ENCODE measurements at places on chromosomes 11 and 22.

DNA sequence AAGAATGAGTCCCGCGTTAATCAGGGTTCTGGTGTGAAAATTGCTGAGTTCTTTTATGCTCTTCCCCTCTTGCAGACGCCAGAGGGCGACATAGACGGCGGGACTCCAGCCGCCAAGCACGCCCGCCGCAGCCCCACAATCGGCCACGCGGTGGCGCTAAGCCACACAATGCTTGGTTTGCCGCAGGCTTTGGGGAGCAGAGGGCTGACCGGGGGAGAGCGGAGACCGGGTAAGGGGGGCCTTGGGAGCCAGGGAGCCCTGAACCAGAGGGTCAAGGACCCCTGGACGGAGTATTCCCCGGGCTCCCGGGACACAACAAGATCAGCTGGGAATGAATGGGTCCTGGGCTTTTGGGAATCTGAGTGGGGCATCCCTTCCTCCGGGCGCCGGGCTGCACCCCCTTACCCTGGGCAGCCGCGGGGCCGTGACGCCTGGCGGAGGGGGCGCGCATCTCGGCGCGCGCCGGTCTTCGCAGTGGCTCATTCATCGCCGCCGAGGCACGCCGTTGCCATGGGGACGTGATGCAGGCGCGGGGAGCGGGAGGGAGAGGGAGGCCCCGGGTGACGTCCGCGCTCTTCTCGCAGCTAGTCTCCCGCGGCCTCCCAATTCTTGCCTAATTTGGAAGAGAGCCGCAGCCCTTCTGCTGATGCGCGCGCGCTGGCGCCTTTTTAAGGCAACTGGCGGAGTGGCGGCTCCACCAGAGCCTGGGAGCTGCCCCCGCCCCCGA, 12.2 kb upstream of the NPAS4 start:
- DNase-seq = peak; percentile 72

- no peak for DNase-seq
These were observed 13.3 kb upstream of the SH3BP1 start for GRCh38 chr22:37626144-37626543.

GRCh38 chr11:2311353-2312133, 9.7 kb downstream of the TSPAN32 start:
- no peak for DNase-seq

GRCh38 chr22:36331912-36332622, 55.7 kb downstream of the MYH9 start:
- DNase-seq = peak; percentile 27

GRCh38 chr11:4921796-4922195, 2.3 kb downstream of the OR51G1 start:
- no peak for DNase-seq

- DNase-seq = no peak
These were observed 12.8 kb downstream of the BCL9L start for GRCh38 chr11:118912742-118913410.

GRCh38 chr11:76074148-76075095, 131.9 kb downstream of the WNT11 start:
- DNase-seq = no peak

- DNase-seq = peak; percentile 37
These were observed 39.3 kb upstream of the LRRC4C start for GRCh38 chr11:41498726-41499125.

GRCh38 chr22:35313311-35314121, 13.8 kb downstream of the TOM1 start:
- DNase-seq = no peak

GRCh38 chr22:49648053-49648452, 179.6 kb downstream of the BRD1 start:
- DNase-seq = no peak

DNA sequence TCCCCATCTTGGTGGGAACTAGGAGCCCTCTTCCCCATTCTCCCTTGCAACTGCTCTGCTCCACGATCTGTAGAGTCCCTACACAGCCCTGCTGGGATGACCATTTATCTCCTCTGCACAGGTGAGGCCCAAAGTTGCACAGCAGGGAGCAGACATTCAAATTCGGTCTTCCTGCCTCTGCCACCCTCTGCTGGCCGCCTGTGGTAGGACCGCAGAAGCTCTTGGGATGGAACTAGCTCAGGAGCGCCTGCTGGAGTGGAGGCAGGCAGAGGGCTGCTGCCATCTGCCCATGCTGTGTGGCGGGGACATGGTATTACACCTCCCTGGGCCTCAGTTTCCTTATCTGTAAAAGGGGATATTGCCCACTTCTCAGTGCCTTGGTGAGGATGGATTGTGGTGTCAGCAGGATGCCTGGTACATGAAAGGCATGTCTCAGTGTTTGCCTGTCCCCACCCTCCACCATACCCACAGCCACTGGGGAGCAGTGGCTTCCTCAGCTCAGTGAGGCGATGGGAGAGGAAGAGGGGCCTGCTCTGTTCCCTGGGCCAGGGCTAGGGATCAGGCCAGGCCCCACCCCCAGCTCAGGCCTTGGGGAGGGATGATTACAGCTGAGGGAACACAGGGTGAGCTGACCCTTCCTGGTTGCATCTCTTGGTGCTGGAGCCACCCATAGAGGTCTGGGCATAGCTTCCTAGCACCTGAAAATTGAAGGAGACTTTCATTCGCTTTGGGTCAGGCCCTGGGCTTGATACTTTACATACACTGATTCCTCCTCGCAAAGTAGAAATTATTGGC, 11.3 kb upstream of the OMP start:
- peak; percentile 52 for DNase-seq

- DNase-seq = no peak
These were observed 3.1 kb downstream of the MIF start for GRCh38 chr22:23897320-23897719.

- DNase-seq = no peak
These were observed 33.8 kb downstream of the PPIL2 start for GRCh38 chr22:21699643-21700042.

DNA sequence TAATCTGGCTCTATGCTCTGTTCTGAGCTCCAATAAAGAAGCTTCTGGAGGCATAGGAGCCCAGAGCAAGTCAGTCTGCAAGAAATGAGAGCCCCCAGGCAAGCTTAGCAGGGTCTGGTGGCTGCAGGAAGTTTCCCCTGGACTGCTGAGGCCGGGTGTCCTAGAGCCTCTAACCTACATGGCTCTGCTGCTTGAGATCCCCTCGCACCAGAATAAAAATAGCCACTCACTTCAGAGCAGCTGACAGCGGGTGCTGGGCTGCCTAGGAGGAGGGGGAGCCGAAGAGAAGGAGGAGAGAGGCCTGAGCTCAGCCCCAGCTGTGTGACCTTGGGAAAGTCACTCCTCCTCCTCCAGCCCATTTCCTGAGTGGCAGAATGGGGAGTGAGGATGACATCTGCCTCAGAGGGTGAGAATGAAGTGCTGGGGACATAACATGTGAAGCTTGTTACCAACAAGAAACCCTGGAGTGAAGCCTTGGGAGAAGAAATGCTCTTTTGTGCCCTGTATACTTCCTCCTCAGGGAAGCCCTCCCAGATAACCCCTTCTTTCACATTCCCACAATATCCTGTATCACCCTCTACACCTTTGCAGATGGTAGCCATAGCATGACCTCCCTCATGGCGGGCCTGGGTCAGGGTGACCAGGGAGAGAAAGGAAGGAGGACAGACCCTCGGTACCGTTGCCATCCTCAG, 3.6 kb upstream of the INPP5J start:
- DNase-seq = no peak

DNA sequence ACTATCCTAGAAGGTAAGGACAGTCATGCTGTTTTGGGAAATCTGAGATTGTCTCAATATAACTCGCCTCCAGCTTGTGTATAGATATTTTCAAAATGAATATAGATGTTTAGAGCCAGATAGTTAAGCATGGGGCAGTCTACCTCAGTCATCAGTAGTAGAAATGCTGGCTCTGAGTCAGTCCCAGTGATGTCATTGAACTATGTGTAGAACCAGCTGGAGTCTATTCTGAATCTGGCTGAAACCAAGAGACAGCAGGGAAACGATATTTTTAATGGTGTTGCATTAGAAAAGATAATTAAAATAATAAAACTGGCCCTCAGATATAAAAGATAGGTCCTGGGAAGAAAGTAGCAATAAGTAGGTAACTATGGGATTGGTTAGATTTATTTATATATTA, 25.9 kb downstream of the PIWIL4 start:
- DNase-seq = no peak

- DNase-seq = no peak
These were observed 64.8 kb downstream of the RPUSD4 start for GRCh38 chr11:126146454-126147192.

DNA sequence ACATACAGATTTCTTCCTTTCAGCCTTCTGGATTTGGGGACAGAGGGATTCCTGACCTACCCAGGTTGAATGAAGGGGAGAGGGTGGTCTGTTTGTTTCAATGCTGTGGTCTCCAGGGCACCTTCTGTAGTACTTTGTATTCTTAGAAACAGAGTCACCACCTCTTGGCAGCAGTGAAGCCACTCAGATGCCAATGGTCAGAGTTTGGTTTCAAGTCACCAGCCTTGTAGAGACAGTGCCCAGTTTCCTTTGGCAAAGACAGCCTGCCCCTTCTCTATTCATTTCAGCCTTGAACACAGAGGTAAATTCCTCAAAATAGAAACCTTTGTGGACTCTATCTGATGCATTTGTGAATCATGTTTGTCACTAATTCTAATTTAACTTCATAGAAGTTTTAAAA, 111.7 kb upstream of the RASSF10 start:
- no peak for DNase-seq

GRCh38 chr11:17208257-17208999, 642 bp upstream of the PIK3C2A start:
- DNase-seq = peak; percentile 24

DNA sequence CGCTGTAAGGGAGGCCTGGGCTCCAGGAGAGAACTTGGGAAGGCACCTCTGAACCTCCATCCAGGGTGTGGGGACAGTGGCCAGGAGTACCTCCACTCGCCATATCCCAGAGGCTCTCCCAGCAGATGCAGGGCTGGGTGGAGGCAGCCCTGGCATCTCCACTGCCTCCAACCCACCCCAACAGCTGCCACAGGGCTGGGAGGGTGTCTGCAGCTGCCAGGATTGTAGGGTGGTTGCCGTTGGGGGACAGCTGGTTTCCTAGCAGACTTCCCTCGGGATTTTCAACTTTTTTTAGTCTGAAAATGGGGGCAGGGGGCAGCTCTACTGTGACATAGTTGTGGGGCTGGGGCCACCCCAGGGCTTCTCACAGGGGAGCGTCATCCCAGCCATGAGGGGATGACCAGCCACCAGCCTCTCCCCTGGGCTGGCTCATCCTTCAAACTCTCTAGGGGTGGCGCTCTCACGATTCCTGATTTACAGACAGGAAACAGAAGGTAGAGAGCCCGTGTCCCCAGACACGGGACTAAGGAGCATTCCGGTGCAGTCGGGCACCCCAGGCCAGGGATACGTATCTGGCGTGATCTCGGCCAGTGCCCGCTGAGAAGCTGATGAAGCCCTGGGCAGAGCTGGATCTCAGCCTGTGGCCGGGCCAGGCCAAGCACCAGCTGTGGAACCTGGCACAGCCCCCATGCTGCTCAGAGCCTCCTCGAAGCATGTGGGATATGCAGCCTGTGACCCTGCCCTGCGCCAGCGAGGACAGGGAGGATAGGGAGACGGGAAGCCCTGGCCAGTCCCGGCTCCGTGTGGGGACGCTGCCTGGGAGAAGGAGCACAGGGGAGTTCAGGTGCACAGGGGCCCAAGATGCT, 9.9 kb downstream of the PRR5 start:
- no peak for DNase-seq

DNA sequence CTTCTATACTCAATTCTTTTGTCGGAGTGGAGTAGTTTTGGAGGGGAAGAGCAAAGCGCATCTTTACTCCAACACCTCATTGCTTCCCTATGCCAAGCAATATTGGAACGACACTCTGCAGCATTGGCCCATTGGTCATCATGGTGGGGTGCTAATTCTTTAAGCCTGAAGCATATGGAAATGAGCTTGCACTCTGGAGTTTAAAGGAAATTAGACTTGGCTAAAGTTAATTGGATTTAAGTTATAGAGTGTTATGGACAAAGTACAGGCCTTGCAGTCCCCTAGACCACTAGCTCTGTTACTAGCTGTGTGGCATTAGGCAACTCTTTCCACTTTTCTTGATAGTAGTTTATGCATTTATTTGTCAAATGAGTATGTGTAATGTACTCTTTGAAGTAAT, 568.3 kb upstream of the TENM4 start:
- no peak for DNase-seq

DNA sequence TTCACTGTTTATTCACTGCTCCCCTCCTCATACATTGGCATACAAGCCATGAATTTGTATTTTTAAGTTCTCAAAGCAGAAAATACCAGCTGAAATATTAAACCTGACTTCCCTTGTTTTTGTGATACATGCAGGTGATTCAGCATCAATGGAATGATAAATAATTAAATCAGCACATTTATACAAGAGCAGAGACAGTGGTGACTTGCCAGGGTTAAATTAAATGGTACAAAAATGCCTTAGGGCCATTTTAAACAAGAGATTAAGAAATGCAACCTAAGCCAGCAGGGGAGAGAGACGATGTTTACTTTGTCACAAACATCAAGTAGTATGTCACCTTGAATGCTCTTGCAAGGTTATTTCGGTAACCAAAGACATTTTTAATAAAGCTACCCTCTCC, 95.9 kb upstream of the DDI1 start:
- DNase-seq = no peak

DNA sequence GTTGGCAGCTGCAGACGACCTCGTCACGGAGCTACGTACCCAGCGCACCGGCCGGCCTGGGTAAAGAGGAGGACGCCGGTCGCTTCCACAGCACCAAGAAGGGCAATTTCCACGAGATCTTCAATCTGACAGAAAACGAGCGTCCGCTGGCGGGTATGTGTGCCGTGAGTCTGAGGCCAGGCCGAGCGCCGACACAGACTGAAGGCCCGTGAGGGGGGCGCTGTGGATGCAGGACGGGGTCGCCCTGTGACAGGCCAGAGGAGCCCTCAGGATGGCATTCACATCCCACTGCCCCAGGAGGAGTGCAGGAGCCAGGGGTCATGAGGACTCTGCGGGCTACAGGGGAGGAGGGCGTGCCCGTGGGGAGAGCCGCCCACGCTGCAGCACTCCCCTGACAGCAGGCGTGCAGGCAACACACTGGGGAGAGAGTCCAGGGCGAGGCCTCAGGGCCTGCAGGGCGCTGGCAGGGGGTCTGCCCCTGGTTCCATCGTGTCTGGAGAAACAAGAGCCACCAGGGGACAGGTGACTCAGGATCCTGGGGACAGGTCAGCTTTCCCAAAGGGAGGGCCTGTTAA, 53.6 kb downstream of the GRAMD4 start:
- no peak for DNase-seq

DNA sequence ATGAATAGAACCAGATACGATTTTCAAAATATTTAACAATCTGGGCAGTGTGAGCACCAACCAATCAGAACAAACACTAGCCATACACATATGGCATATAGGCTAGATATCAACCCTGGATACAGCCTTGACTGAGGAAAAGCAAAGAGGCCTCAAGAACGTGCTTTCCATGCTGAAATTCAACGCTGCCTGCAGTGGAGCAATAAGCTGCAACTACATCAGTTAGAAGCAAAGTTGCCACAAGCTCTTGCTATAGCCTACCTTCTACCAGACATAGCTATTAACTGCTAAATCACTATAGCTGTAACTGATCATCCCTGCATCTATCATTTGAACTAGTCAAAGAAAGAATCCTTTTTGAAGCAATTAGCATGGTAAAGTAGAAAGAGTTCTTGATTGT, 42.5 kb downstream of the DENND5A start:
- no peak for DNase-seq

All from AML-193 (cell line).